Karpas-422 (cell line): ENCODE measurements at places on chromosomes 11 and 22. TPM values are rescaled to one million over a fixed set of nuclear protein-coding genes. Genes with fewer than 3 reads are reported as not detected.

DNA sequence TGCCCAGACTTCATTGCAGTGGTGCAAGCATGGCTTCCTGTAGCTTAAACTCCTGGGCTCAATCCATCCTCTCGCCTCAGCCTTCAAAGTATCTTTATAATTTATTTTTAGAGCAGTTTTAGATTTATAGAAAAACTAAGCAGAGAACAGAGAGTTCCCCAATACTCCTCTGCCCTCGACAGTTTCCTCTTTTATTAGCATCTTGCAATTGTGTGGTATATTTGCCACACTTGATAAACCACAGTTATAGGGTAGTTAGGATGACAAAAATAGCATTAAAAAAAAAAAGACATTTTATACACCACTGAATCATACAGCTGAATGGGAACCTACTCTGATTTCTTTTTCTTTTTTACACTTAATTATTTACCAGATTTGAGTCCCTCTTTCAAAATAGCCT is 31.2 kb downstream of the MS4A2 start:
- no peak for DNase-seq

DNA sequence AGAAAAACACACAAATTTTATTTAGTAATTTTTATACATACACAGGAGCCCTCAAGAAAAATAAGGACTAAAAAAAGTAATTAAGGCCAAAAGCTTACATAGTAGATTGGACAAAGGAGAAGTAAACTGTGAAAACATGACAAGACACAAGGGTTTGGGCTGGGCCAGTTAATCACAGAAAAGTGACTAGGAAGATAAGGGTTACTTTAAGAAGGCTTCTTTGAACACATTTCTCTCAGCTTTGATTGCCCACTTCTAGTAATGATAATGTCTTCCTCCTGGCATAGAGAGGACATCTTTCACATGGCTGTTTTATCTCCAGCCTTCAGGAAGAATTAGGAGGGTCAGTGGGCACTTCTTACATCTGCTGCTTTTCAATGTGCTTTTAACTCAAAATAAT is 3.4 kb downstream of the RNF141 start:
- no peak for DNase-seq

- DNase-seq: no peak
Observed at GRCh38 chr22:29786031-29786430, 18.9 kb downstream of the UQCR10 start.

DNA sequence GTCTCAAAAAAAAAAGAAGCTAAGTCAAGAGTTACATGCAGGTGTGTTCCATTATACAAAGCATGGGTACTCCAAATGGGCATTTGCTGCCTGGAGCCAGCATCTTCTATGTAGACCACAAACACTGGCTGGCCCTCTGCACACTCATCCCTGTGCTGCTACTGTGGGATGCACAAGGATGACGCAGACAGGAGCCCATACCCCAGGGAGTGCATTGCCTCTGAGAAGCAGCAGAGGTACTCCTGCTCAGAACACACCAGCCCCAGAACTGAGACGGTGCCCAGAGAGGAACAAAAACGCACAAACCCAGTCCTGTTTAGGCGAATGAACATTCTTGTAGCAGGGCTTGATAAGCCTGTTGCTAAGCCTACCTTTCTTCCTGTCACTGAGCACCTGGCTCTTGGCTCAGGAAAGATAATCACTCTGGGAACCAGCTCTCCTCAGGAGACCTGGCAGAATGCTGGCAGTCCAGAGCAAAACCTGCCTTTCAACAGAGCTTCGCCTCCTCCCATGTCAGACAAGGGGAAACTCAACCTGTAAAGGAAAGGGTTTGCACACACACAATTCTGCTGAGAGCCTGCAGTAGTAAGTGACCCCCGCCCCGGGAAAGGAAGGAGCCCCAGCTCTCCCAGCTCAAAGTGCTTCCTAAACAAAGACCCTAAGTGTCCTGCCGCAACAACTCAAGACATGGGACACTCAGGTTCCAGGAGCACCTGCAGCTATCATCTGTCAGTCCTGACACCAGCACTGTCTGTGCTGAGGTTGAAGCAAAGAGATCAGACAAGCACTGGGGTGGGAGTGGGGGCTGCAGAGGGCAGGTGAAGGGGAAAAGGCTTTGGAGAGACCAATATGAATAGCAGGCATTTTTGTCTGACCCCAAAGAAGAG is 145.7 kb downstream of the TENM4 start:
- DNase-seq: no peak

GRCh38 chr22:44108806-44109385 is 71.8 kb upstream of the PARVG start:
- no peak for DNase-seq

GAB4 gene
- total RNA-seq: 0.11 TPM in 1 of 2 replicates, not detected in the other

ACR gene
- total RNA-seq: not detected in 2 replicates
